HEK293T (cell line): ENCODE measurements at places on chromosomes 11 and 22.

GRCh38 chr22:20843501-20843900 lies 15.1 kb downstream of the PI4KA start:
- no peak for DNase-seq

DNA sequence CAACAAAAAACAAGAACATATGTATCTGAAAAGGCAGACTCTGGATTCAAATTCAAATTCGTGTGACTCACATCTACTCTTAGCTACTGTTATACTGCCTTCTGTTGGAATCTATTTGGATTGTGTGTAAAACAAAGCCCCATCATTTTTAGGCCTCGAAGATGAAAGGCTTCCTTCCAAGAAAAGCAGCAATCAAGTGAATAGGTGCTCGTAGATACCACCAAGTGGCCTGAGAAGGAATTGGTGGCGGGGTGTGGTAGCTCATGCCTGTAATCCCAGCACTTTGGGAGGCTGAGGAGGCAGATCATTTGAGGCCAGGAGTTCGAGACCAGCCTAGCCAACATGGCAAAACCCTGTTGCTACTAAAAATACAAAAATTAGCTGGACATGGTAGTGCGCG lies 4.2 kb downstream of the GRAMD1B start:
- DNase-seq: peak; percentile 45

GRCh38 chr11:20315800-20316199 lies 47.7 kb upstream of the HTATIP2 start:
- DNase-seq: no peak

DNA sequence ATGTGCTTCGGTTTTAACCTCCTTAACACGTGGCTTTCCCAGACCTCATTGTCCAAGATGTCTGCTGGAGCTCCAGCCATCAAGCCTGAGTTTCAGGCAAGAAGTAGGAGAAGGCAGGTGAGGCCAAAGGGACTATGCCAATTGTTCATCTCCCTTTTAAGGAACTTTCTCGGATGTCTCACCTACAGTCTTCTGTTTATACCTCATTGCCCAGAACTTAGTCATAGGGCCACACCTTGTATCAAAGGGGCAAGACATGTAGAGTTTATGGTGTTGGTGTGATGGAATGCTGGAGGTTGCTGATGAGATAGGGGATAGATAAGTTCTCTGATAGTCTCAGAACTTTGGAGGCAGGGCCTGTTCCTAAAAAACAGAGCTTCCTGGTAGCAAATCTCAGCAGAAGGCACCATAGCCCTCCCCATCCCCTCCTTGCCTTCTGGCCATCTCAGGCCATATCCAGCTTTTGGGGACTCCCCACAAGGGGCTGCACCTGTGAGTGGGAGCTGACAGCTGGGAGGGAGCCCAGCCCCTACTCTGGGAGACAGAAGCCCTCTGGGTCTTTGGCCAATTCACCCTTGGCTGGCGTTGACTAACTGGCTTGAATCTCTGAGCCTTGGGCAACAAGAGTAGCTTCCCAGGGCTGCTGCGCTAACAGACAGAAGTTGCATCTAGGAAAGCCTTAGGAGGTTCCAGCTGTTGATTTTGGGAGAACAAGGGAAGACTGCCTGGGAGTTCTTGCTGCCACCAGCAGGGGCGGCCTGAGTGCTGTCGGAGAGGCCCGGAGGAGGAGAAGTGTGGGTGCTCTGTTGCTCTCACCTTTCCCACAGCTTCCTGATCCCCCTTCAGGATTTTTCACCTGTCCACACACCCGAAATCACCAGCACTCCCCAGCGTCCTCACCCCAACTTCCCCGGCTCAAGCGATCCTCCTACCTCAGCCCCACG lies 149.8 kb upstream of the THY1 start:
- DNase-seq: no peak
